Left hindlimb (tissue), 1 donor: ENCODE measurements at places on chromosomes 1 and 21.
A peak's percentile ranks its signal among the peaks of the same experiment; 100 is the strongest.

DNA sequence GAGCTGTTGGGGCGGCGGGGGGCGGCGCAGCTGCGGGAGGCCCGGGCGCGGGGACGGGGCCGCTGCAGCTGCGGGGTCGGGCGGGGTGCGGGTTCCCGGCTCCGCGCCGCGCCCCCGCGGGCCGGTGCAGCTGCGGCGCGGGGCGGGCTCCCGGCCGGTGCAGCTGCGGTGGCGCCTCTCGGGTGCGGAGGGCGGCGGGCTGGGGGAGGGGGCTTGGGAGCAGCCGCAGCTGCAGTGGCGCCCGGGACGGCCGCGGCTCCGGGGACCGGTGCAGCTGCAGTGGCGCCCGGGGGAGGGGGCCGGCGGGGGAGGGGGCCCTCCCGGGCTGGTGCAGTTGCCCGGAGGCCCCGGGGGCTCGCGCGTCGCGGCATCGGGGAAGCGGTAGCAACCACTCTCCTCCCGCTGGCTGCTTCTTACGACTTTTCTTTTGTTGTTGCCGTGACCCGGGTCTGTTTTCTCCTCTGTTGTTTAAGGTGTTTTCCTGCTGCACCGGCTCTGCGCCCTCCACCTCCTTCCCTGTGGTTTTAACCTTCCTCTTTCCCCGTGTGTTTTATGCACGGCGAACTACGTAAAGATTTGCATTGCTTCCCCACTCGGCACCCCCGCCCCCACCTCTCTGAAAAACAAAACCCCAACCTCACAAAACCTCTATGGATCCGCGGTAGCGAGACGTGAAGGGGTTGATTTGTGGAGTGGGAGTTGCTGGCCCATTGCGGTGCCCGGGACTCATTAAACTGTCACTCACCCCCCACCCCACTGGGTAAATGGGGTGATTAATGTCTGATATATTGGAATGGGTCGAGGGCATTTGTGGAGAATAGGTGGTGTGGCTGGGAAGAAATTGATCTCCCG lies 1.7 kb upstream of the ZBTB18 start:
- DNase-seq: peak; percentile 62

DNA sequence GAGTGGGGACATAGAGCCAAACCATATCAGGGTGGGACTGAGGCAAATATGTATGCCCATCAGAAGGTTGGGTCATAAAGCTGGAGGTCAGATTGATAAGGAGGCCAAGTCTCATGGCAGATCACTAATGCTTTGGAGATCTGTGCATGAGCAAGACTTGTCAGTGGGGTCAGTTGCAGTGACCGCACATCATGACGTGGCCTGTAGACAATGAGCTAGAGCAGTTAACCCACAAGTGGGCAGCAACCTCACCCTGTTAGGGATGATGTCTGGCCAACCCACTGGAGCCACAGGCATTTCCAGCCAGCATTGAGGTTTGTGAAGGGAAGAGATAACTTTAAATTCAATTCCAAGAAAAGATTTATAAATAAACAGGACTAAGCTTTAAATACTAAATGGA lies 66.7 kb downstream of the XCL1 start:
- peak; percentile 63 for DNase-seq

DNA sequence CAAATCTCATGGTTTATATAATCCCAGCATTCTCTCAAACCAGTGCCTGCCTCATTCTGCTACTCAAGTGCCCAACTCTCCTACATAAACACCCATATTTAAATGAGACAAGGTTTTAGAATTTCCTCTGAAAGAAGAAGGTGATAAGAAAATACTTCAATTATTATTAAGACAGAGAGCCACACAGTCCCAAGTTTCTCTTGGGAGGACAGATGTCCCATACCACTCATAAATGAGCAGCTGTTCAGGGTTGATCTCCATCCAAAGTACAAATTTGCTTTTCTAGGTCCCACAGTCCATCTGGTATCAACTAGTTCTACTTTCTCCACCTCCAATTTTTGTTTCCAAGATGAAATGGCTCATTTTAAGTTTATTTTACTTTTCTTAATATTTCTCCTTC lies 11.3 kb downstream of the DCAF8 start:
- no peak for DNase-seq

DNA sequence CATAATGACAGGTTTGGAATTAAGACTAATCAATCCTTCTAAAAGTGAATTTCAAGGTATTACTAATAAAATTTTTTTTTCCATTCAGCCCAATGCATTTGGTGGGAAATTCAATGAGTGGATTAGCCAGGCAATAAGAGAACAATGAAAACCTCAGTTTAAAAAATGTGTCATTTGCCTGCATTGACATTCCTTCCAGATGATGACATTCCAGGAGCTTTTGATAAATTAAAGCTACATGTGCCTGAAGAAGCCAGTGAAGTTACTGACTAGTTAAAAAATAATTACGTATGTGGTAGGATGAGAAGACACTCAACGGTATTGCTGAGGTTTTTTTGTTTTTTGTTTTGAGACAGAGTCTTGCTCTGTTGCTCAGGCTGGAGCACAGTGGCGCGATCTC lies 37.9 kb upstream of the RC3H1 start:
- no peak for DNase-seq

GRCh38 chr1:216812966-216813365 lies 89.7 kb upstream of the ESRRG start:
- no peak for DNase-seq

- peak; percentile 16 for DNase-seq
Measured at GRCh38 chr1:234875328-234875952, 253.2 kb downstream of the TOMM20 start.

DNA sequence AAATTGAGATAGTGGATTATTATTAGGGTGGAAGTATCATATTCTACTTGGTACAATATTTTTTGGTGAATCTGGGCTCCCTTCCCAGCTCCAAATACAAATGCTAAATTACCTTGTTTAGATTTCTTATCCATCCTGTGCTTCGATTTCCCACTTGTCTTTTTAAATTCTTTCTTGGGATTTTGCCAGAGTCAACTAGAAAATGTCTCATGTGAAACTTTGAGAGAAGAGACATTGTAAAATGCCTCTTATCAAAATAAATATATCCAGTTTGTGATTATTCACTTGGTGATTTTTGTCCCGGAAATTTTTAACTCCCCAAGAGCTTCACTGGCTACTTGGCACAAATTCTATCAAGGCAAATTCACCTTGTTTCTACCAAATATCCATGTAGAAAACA lies 202.0 kb downstream of the FMN2 start:
- DNase-seq: no peak

GRCh38 chr1:24481101-24481500 lies 21.5 kb upstream of the RCAN3 start:
- no peak for DNase-seq

DNA sequence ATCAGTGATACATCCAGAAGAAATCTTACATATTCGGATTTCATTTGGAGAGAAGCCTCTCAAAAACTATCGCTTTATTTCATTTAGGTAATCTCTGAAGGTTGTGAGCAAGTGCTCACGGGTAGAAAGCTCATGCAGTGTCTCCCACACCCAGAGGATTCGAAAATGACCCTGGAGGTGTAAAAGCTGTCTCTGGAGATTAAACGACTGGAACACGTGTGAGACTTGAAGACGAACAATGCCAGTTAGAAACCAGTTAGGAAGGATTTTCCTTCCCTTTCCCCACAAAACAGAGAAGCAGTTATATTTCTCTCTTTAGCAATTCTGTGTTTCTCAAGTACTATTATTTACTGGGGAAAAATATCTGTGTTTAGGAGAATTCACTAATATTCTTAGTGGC lies 92.5 kb upstream of the CD55 start:
- no peak for DNase-seq

DNA sequence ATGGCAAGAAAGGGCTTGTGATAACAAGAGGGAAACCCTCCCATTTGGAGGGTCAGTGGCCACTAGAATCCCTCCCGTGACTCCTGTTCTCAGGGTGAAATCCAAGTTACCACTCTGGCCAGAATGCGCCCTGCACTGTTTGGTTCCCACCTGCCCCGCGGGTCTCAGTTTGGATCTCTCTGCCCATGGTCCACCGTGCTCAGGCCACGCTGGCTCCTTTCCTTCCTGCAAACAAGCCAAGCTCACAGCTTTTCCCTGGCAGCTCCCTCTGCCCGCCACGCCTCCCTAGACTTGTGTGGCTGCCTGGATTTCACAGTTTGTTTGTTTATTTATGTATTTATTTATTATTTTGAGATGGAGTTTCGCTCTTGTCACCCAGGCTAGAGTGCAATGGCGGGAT lies 179.5 kb upstream of the VAMP3 start:
- DNase-seq: no peak

- DNase-seq: no peak
Measured at GRCh38 chr1:106120789-106121188, 935.7 kb upstream of the PRMT6 start.

DNA sequence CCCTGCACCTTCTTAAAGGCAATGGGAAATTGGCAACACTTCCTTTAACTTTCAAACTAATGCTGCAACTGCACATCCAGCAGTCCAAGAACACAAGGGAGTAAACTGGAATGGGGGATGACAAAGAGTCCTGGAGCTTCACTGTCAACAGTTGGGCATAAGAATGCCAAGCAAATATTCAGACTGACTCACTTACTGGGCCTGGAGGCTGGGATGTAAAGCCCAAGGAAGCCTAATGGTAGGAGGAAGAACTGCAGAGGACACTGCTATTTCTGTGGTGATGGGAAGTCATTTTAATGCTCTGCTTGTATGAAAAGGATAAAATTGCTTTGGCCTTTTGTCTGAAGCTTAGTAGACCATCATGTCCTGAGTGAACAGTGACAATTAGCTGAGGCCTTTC lies 15.7 kb upstream of the DMRTA2 start:
- DNase-seq: no peak

DNA sequence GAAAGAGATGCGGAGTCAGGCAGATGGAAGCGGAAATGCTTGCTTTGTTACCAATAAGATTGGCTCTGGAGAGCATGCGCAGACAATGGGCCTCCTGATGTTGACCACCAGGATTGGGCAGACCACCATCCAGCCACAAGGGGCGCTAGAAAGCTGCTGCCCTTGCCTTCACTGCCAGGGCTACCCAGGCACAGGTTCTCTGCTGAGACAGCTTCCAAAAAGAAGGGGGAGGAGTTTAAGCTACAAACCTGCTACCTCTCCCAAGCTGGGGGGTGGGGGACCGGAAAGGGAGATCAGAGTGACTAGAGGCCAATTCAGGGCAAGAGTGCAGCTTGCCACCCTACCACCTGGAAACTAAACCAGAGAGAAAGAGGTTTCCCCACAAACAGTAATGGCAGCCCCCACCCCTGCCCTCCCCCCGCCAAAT lies 369.7 kb downstream of the RRAGC start:
- no peak for DNase-seq

DNA sequence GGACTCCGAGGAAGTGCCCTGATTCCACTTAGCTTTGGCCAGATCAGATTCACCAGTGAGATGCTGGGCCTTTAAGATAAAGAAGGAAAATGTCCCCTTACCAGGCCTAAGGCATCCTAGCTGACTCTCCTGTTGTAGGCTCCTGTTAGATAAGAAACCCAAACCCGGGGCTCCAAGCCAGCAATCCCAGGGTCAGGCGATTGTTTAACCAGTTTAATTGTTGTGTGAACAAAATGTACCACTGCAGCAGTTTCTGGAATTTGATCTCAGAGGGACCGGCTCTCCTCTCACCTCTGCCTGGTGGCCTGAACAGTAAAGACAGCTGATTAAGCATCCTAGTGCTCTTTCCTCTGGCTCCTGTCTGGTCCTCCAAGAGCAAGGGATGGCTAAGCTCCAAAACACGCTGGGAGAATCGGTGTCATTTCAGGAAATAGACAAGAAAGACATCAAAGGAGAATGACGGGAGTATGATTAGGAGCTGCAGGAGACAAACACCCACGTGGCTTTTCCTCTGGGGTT lies 9.3 kb upstream of the KLHDC8A start:
- no peak for DNase-seq

DNA sequence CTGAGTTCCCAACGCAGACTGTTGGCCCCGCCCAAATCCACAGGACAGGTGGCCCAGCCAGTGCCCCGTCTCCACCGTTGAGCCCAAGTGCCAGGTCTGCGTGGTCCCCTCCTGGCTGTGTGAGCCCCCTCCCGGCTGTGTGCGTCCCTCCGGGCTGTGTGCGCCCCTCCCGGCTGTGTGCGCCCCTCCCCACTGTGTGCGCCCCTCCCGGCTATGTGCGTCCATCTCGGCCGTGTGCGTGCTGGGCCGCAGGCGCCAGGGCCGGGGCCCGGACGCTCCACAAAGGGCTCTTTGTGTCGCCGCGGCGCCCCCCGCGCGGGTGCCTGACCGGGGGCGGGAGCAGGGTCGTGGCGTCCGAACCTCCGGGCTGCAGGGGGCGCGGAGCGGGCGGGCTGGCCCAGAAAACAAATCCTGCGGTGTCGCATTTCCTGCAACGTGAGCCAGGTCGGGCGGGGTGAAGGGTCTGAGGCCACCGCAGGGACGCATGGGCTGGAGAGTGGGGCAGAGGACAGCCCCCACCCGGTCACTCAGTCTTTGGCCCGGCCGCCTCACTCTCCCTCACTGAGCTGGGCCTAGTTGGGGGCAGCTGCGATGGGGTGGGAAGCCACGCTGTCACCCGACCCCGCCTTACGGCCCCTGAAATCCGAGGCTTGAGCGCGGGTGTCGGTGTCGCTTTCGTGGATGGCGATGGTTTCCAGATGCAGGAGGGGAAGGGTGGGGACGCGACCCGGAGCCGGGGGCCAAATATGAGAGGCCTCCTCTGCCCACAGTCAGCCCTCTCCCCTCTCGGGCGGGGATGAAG lies 18.8 kb downstream of the TNFRSF25 start:
- DNase-seq: no peak

- no peak for DNase-seq
Measured at GRCh38 chr1:89995598-89996449, 914 bp downstream of the ZNF326 start.

GRCh38 chr1:172146141-172146850 lies 274.2 kb upstream of the C1orf105 start:
- DNase-seq: no peak

GRCh38 chr1:54331843-54332463 lies 74.2 kb downstream of the SSBP3 start:
- no peak for DNase-seq

DNA sequence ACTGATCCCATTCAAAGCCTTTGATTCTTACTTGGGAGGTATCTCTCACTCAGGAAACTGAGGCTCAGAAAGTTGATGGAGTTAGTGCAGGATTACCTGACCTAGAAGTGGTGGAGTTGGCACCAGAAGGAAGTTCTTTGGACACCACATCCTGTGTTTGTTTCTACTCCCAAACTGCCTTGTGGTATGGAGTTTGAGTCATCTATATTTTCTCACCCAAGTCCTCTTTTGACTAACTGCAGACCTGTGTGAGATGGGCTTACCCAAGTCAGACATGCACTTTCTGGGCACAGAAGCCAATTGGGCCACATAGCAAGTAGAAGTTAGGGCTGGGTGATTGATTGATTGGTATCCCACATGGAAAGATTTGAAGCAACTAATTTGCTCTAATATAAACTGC lies 36.1 kb downstream of the FGGY start:
- no peak for DNase-seq

- DNase-seq: no peak
Measured at GRCh38 chr1:10825592-10825991, 29.1 kb upstream of the CASZ1 start.

- no peak for DNase-seq
Measured at GRCh38 chr21:37605006-37605405, 238.4 kb downstream of the DYRK1A start.
